ENCODE measurements at places on chromosomes 2 and 18. TPM values are rescaled to one million over a fixed set of nuclear protein-coding genes. Genes with fewer than 3 reads are reported as not detected.
A peak's percentile ranks its signal among the peaks of the same experiment; 100 is the strongest.

UCN gene
- total RNA-seq = 1.1 TPM

RAPGEF4 gene
- 23.4 TPM for total RNA-seq

DNA sequence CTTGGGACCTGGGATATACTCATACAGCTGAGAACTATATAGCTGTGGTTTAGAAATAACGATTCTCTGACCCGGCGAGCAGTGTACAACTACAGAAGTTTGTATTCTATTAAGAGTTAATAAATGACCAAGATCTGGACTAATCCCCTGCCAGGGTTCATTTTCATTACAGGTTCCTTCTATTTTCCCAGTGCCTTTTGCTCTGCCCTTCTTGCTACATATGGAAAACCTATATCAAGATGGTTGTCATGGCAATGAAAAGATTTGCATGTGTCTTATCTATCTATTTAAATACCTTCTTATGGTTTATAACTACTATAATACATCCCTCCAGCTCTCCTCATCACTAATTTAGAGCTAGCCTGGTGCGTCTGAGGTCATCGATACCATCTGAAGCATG is 965.2 kb downstream of the BCL11A start:
- no peak for DNase-seq

DNA sequence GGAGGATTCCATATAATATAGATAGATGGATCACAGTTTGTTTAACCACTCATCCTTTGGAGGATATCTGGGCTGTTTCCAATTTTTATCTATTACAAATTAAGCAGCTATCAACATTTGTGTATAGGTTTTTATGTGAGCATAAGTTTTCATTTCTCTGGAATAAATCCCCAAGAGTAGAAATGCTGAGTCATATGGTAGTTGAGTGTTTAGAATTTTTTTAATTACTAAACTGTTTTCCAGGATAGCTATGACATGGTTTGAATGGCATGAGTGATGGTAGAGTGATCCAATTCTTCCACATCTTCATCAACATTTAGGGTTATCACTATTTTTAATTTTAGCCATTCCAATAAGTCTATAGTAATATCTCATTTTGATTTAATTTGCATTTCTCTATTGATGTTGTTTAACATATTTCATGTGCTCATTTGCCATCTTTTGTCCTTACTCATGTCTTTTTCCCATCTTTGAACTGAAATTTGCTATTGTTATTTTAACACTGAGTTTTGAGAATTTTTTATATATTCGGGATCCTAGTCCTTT is 31.4 kb downstream of the ABCB11 start:
- DNase-seq = no peak

DNA sequence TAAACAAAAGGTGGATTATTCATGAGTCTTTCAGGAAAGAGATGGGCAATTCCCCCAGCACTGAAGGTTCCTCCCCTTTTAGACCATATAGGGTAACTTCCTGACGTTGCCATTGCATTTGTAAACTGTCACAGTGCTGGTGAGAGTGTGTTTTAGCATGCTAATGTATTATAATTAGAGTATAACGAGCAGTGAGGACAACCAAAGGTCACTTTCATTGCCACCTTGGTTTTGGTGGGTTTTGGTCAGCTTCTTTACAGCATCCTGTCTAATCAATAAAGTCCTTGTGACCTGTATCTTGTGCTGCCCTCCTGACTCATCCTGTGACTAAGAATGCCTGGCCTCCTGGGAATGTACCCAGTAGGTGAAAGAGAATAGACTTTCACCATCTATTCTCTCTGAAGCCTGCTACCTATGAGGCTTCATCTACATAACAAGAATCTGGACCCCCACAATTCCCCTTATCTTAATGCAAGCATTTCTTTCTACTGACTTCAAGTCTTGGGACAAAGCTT is 148.7 kb downstream of the CABLES1 start:
- DNase-seq = no peak

DNA sequence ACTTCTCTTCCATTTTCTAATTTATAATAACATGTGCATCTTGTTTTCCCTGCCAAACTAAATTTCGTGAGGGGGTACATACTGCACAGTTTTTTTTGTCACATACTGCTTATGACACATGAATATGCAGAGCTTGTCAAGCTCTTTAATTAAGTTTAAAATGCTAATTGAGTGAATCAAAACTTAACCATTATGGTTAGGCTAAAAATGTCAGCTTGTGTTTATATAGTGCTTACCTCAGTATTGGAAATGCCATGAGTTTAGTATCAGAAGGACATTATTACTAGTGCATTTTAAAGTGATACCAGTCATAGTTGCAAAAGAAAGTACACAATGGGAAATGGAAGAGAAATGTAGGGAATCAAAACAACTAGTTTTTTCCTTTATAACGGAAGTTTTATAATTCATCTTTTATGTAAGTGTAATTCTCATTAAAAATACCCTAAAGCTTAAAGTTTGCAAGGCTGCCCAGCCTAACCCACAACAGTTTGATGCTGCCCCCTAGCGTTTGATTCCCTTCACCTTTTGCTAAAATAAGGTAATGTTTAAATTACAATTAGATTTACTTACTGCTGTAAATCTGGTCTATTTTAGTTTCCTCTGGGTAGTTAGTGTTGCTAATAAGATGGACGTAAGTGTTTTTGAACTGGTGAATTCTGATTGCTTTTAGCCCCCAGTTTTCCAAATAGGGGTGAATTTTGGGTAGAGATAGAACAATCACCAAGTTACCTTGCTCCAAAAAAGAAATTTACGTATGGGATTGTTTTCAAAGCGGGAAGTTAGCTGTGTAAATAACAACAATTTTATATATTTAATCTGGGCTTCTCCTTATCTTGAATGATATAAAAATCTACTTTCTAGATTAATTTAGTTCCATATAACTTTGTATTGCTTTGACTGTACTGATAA is 3.2 kb downstream of the SLC39A10 start:
- peak; percentile 24 for DNase-seq

- no peak for DNase-seq
These were observed 2.5 kb downstream of the COL3A1 start for GRCh38 chr2:188976545-188977268.

GRCh38 chr18:8611916-8612576 is 2.8 kb downstream of the RAB12 start:
- no peak for DNase-seq

GRCh38 chr2:162217598-162217997 is 25.6 kb downstream of the FAP start:
- no peak for DNase-seq

GRCh38 chr2:104864280-104865095 is 10.6 kb downstream of the POU3F3 start:
- DNase-seq = no peak

DNA sequence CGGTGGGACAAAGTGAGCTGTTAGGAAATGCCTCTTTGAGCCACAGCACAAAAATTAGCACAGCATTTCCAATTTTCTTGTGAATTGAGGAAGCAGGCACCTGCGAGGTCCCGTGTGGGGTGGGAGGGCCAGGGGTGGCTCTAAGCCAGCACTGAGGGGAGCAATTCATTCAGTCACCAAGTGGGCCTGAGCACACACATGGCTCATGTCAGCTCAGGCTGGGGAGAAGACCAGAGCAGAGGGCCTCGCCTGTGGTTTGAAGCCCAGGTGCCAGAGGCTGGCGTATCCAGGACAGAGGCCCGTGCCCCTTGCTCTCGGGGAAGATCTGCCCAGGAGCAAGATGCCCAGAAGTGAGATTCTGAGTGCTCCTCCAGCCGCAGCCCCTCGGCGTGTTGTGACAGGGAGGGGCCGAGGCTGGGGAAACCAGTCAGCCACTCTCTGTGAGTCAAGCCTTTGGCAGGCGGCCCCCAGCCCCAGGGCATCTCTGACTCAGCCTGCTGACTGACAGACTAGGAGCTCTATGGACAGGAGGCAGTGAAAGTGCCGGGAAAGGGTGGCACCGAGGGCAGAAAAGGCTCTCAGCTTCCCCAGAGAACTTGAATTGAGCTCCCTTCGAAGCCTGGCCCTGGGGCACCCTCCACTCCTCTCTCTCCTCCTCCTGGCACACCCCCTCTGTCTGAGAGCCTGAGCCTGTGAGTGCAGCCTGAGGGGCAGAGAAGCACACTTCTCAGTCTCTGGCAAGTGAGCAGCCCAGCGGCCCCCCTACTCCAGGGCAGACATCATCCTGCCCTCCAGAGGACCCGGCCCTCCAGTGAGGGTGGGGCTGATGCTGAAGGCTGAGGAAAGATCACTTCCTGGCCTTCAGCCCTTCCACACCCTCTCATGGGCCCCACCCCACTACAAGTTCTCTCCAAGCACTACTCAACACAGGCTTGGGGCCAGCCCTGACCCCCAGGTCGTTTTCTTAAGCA is 32.3 kb downstream of the CYP26B1 start:
- DNase-seq = no peak

- DNase-seq = no peak
These were observed 391.3 kb upstream of the FIGN start for GRCh38 chr2:164126960-164127660.
